ENCODE measurements at places on chromosomes 11 and 22. TPM values are rescaled to one million over a fixed set of nuclear protein-coding genes. Genes with fewer than 3 reads are reported as not detected.

MAPK12 gene
- 0.99 TPM for total RNA-seq

RIMBP3B gene
- total RNA-seq = not detected

MMP12 gene
- total RNA-seq = not detected

OLFML1 gene
- total RNA-seq = 1.4 TPM

ELF5 gene
- total RNA-seq = 8.8 TPM

LDHAL6A gene
- total RNA-seq = not detected

OR52I2 gene
- total RNA-seq = not detected

DDTL gene
- total RNA-seq = 3.1 TPM

SOX10 gene
- total RNA-seq = 38.3 TPM

BCO2 gene
- total RNA-seq = 0.98 TPM

PDGFD gene
- total RNA-seq = 15.1 TPM

BLID gene
- not detected for total RNA-seq

PHLDA2 gene
- total RNA-seq = 6.7 TPM

DRICH1 gene
- total RNA-seq = not detected

KLHL35 gene
- total RNA-seq = 4.3 TPM
